ENCODE measurements at places on chromosomes 6 and 20. TPM values are rescaled to one million over a fixed set of nuclear protein-coding genes. Genes with fewer than 3 reads are reported as not detected.

- DNase-seq, result peak; percentile 50
Measured at GRCh38 chr20:35145141-35145564, 2.0 kb downstream of the EDEM2 start.

The CD24 gene
- total RNA-seq, result 26.9 TPM

- DNase-seq, result no peak
Measured at GRCh38 chr6:32974541-32975308, 6.3 kb downstream of the BRD2 start.

The SLC17A1 gene
- not detected for total RNA-seq

DNA sequence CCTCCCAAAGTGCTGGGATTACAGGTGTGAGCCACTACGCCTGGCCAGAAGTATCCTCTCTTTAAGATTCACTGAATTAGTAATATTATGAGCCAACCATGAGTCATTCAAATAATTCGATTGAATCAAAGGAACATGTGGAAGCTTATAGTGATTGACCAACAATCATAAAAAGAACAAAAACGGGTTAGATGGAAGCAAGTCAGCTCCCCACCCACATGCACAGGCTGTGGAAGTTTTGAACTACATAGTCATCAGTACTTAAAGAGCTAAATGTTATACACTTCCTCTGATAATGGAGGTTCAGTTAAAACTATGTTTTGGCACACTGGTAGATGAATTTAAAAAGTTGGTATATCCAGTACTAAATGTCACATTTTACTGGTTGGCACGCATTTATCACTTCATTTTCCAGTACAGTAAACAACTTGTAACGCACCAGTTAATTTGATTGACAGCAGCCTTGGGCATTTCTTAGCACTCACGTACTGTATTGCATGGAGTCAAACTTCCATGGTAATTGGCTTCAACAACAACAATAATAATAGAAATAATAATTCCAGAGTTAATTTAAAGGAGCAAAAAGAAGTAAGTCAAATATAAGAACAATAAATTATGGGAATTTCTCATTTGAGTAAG lies 1107.3 kb upstream of the MAP3K7 start:
- no peak for DNase-seq

The APCDD1L gene
- total RNA-seq, result 2.4 TPM

DNA sequence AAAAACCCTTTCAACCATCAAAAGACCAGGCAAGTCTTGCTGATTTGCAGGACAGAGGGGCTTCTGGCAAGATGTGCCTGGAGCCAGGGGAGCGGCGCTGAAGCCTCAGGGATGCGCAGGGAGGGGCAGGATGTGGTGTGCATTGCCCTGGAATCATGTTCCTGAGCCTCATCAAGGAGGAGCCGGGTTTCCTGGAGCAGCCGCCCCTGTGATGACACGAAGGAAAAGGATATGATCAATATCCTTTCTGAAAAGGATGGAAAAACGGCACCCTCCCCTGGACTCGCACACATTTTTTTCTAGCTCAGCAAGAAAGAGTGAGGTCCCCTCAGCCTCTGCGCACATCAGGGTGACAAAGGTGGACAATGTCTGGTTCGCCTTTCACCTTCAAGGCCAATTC lies 173.1 kb upstream of the SSTR4 start:
- DNase-seq, result peak; percentile 29

GRCh38 chr6:149331043-149331807 lies 13.7 kb downstream of the TAB2 start:
- DNase-seq, result no peak

The HCRTR2 gene
- not detected for total RNA-seq

GRCh38 chr6:115885636-115886366 lies 174.9 kb downstream of the FRK start:
- DNase-seq, result no peak

The BPIFB1 gene
- total RNA-seq, result not detected

GRCh38 chr20:45987108-45987780 lies 15.2 kb upstream of the ZNF335 start:
- peak; percentile 81 for DNase-seq

DNA sequence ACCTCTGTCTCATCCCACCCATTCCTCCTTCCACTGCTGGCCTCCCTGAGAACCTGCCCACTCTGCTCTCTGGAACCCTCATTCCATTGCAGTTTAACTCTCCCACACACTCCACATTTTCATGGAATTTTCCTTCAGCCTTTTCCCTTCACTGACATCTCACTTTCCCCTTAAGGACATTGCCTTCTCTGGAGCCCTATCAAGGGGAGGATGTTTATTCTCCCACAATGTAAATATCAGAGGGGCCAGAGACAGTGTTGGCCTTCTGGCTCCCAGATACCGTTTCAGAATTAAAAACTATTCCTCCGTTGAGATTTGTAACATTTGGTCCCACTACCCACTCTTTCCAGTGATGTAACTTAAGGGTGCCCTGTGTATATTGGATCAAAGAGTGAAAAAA lies 199.5 kb upstream of the KCNK16 start:
- no peak for DNase-seq

The SLC22A16 gene
- total RNA-seq, result not detected

DNA sequence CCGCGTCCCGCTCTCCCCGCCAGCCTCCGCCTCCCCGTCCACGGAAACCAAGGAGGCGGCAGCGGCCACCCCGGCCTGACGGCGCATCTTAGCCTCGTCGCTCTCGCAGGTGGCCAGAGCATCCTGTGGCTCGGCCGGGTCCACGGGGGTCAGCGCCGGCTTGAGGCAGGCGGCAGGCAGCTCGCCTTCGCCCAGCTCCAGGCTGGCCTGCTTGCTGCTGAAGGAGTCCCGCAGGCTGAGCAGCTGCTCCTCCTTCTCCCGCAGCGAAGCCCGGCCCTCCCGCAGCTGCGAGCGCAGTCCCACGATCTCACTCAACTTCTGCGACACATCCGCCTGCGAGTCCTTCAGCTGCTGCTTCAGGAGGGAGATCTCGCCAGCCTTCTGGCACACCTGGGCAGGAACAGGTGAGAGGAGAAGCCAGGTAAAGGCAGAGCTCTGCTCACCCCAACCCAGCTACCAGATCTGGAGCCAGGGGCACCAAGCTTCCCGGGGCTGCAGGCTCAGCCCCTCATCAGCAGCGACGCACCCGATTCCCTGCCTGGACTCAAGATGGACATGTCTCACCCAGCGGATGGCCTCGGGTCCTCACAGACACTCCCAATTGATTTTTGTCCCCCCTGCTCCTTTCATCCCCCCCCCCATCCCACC lies 5.2 kb upstream of the FASTKD5 start:
- no peak for DNase-seq

The CDSN gene
- total RNA-seq, result not detected

DNA sequence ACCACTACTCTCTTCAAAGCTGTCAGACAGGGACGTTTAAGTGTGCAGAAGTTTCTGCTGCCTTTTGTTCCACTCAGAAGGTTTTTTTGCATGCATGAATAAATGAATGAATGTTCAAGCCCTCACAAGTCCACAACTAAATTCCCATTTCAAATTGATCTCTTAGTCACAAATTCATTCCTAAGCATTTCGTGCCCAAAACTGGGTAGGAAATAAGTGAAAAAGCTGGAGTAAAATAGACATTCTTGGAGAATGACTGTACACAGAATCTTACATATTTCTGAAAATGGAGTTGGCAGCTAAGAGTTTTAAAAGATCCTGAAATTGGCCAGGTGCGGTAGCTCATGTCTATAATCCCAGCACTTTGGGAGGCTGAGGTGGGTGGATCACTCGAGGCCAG lies 117.6 kb downstream of the PERP start:
- DNase-seq, result no peak

The PRDM1 gene
- 0.19 TPM for total RNA-seq

DNA sequence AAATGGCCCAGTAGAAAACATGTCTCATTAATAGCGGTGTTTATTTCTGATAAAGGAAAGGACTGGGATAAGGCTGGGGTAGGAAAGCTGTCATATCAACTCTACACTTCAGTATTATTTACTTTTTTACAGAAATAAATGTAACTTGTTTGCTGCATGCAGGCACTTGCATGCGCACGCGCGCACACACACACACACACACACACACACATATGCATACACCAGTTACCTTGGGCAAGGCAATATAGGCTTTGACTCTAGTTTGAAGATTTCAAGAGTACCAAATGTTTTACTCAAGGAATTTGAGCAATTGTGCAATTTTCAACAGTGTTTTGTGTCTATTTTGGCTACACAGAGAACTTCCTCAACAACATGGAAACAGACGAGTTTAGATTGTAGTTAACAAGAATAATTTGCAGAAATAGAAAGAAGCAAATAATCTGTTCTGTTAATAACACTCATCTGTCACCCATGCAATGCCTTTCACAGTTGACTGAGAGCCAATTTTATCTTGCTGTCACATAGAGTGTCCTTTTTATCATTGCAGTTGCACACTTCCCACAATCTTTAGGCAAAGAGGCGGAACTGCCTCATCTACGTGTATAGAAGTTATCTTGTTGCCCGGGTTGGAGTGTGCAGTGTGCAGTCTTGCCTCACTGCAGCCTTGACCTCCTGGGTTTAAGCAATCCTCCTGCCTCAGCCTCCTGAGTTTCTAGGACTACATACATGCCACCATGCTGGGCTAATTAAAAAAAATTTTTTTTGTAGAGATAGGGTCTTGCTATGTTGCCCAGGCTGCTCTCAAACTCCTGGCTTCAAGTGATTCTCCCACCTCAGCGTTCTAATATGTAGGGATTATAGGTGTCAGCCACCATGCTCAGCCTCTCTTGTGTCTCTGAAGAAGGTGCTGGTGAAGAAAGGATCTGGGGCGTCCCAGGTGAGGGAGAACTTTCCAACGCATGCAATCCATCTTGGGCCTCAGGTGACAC lies 74.8 kb upstream of the SHLD1 start:
- DNase-seq, result no peak

The STX11 gene
- total RNA-seq, result 0.88 TPM

The EPPIN gene
- total RNA-seq, result not detected

GRCh38 chr6:88983532-88983931 lies 20.1 kb upstream of the RNGTT start:
- peak; percentile 8 for DNase-seq

DNA sequence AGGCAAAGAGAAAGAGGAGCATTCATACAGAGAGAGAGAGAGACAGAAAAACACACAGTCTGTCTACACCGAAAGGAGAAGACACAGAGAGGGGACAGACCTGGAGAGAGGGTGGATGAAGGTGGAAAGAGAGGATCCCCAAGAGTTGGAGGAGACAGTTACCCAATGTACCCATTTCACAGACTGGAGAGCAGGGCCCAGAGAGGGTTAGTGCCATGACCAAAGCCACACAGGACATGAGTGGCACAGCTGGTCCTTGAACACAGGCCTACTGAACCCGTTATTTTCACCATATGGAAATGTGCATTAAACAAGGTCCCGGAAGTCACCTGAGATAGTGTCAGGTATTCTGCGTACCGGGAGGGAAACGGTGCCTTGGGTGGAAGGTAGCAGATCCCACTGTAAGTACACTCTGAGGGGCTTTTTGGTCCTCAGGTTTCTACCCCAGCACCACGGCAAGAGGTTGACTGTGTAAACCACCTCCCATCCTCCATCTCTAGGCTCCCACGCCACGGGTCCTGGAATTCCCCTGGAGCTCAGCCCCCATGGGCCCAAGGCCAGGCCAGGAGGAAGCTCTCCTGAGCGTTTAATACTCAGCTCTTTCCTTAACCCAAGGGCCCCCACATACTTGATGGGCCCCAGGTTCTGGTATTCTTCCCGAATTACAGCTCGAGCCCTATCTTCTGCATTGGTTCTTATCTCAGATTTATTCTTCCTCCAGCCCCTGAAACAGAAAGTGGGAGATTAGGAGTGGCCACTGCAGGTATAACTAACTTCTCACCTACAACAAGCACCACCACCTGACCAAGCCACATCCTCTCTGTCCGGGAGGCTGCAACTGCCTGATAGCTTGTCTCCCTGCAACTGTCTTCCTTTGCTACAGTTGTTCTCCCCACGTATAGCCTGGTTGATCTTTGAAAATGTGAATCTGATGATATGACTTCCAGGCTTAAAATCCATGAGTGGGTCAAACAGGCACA lies 38.4 kb upstream of the OCSTAMP start:
- no peak for DNase-seq

DNA sequence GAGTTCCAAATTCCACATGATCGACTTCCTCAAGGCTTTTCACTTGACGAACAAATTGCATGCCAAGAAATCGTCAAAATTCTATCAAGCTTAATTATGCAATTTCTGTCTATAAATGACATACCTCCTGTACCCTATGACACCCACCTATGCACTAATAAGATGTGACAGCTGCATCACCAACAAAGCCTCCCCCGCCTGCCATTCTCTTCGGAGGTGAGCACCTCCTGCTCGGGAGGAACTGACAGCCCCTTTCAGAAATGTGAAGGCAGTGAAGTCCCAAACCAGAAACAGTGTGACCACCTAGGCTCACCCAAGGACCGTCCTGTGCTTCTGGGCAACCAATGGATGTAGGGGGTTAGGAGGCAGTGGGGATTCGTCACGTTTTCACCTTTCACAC lies 37.1 kb downstream of the GPR6 start:
- no peak for DNase-seq

GRCh38 chr6:34924831-34925625 lies 36.0 kb downstream of the ANKS1A start:
- no peak for DNase-seq

The EMILIN3 gene
- total RNA-seq, result not detected

DNA sequence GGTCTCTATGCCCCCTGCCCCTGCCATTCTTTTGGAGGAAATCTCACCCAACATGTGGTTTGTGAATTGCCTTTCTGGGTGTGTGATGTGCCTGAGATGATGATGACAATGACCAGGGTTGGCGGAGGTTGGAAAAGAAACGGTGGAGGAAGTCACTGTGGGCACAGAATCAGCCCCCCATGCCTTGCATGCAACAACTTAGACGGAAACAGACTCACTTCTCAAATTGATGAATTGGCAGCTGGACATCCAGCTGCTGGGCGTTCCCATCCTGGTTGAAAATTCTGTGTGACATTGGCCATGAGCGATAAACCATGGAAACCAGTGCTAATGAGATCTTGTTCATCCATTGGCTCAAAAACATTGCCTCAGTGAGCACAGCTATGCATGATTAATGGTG lies 95.8 kb upstream of the LY86 start:
- DNase-seq, result no peak

DNA sequence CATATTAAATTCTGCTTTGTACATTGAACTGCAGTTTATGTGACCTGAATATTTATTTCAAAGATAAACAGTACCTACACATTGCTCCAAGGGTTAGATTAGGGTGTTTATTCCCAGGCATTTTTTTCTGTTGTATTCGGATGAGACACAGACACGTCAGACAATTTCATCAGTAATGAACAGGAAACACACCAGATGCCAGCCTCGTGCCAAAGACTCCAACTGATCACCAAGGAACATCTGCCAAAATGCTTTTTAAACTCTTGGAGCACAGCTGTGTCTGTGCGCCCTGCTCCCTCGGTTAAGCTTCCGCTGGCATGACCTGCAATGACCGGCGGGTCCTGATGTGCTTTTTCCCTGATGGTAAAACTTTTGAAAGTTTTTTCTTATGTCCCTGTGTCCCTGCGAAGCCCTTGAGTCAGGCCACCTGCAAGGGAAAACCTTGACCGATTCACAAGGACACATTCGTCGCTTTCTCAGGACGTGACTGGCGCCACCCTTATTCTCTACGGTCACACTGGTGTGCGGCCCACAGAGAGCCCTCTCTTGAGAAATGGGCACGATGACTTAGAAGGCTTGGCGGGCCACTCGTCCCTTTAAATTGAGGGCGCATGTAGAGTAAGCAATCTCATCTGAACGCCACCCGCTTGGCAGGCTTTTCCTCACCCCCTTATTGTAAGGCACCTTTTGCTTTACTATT lies 173.9 kb downstream of the QKI start:
- peak; percentile 58 for DNase-seq

- no peak for DNase-seq
Measured at GRCh38 chr6:118401325-118401975, 146.6 kb upstream of the PLN start.

- DNase-seq, result peak; percentile 69
Measured at GRCh38 chr6:44253307-44254101, 3.8 kb downstream of the SLC35B2 start.
